Sigmoid colon (tissue), 7 donors: ENCODE measurements at places on chromosomes 12 and 14. TPM values are rescaled to one million over a fixed set of nuclear protein-coding genes. Genes with fewer than 3 reads are reported as not detected.

DNA sequence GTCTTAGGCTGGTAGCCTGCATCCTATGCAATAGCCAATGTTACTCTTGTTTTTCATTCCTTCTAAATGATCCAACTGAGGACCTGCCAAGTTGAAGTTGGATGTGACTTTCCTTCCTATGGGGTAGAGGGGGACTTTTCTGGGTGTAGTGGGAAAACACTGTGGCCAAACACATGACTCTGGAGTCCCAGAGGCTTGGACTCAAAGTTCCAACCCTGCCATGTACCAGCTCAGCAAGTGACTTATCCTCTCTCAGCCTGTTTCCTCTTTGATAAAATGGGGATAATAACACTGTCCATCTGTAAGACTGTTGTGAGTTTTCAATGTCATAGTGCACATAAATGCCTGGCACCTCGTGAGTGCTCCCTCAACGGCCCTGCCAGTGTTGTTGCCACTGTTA is 97.0 kb downstream of the ZFP36L1 start:
- DNase-seq: no peak

GRCh38 chr12:52041035-52041434 is 10.2 kb upstream of the NR4A1 start:
- DNase-seq: no peak

GRCh38 chr14:91374879-91375702 is 42.5 kb downstream of the CCDC88C start:
- DNase-seq: no peak

PPM1A gene
- 60.9 TPM for total RNA-seq

ZC3H14 gene
- total RNA-seq: 80.6 TPM

PCED1B gene
- 11.9 TPM for total RNA-seq
